ENCODE measurements at places on chromosomes 4 and X.

- no peak for DNase-seq
Measured at GRCh38 chr4:121824171-121824527, 466 bp upstream of the CCNA2 start.

DNA sequence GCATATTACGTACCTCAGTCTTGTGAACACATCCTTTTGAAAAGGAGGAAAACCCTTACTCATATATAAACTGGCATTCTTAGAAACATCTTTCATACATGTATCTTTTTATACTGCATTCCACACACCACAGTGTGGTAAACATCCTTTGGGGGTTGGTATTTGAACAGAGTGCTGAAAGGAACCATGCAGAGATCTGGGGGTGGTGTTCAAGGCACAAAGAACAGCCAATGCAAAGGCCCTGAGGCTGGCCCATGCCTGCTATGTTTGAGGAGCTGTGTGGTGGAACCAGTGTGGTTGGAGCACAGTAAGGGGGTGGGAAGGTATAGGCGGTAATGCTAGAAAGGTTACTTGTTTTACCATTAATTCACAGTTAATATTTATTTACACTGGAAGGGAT lies 2.0 kb downstream of the ELK1 start:
- no peak for DNase-seq

DNA sequence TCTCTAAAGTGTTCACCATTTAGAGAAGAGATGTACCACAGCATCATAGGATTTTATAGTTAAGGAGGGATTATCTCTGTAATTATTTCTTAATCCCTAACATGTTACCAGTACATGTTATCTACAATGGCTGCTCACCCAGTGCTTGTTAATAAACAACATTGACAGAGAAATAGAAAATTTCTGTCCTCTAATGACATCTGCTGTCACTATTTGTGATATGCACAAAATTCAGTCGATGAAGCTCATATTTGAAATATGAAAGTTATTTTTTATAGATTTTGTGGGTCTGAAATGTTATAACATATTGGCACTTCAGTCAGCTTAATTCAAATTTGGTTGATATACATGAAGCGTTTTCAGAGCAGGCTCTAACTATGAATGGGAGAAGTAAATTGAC lies 48.8 kb upstream of the GRXCR1 start:
- no peak for DNase-seq

GRCh38 chrX:137792214-137792613 lies 226.3 kb downstream of the ZIC3 start:
- DNase-seq: no peak

GRCh38 chrX:54358424-54359211 lies 772 bp upstream of the WNK3 start:
- peak; percentile 46 for DNase-seq

Data from stimulated activated CD4-positive, alpha-beta T cell treated with anti-CD3 and anti-CD28 coated beads, Interleukin-4, amount 100 ng/mL, for 4 hours (primary cell).